Kasumi-1 (cell line): ENCODE measurements at places on chromosomes 6 and 20.
A peak's percentile ranks its signal among the peaks of the same experiment; 100 is the strongest.

GRCh38 chr20:23918896-23919295, 39.3 kb upstream of the CST5 start:
- DNase-seq: no peak

GRCh38 chr20:63854766-63855362, 6.4 kb upstream of the ABHD16B start:
- DNase-seq: no peak

DNA sequence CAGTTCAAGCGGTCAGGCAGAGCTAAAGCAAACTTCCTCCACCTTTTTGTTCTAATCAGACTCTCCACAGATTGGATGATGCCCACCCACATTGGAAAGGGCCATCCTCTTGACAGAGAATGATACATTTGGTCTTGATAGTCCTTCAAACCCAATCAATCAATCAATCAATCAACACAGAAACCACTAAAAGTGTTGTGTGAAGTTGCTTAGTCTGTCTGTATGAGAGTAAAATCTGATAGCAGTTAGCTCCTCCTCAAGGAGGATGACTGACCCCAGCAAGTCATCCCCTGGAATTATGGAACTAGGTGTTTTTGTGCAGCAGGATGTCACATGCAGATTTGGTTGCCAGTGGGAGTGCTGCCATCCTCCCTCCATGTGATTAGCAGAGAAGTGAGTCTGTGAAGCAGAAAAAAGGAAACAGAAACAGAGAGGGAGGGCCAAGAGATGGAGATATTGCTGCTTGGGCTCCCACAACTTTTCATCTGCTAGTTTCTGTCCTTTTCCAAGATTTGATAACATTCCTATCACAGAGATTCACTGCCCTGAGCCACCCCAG, 32.0 kb upstream of the SSTR4 start:
- no peak for DNase-seq

DNA sequence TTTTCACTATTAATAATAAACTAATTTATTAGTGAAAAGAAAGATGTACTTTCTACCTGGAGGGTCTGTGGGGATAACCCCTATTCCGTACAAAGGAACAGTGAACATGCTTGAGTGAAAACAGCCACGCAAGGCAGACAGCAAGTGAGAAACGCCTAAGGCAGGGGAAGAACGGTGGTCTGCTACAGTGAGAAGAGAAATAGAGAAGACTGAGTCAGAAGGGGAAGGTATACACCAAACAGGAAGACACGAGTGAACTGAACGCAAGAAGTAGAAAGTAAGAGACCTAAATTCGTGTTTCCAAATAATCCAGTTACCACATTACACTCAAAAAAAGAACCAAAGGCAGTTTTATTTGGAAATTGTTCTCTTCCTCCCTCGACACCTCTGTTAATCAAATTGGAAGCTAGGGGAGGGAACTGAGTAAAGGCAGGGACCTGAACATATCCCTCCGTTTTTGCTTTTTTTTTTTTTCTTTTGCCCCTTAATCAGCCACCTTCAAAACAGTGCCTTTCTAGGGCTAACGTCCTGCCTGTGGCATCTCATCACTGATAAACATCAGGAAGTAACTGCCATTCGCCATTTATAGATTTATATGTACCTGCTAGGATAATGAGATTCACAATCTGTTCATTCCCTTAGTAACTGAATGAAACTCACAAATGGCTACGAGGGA, 48.9 kb downstream of the ATXN1 start:
- DNase-seq: peak; percentile 22

- DNase-seq: no peak
These were observed 330.0 kb downstream of the ZFAND3 start for GRCh38 chr6:38149531-38149930.

DNA sequence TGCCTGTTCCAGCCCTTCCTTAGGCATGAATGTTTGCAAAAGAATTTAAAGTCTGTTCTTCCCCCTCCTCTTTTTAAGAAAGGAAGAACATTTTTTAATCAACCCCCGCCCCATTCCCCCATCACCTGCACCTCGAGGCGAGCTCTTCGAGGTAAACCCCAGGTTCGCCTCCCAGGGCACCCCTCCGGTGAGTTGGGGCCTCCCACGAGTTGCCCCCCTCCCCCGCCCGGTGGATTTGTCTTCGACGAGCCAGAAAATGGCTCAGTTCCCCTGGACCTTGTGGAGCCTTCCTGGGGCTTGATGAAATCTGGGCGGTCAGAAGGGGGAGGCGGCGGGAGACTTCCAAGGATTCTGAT, 256 bp upstream of the OVOL2 start:
- DNase-seq: no peak

- no peak for DNase-seq
These were observed 192.2 kb downstream of the GMPR start for GRCh38 chr6:16430391-16431089.

DNA sequence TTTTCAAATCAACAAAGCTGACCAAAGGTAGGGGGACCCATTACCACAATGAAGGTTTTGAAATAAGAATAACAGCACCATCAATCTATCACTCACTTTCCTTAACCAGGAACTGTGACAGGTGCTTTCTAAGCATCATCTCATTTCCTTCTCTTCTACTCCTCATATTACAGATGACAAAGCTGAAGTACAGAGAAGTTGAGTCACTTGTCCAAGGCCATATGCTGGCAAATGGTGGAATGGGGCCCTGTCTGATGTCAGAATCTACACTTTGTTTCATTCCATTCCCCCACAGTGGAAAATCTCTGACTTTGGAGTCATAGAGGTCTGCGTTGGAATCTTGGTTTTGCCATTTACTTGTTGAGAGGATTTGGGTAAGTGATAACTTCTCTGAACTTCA, 222.5 kb upstream of the LRFN2 start:
- no peak for DNase-seq

DNA sequence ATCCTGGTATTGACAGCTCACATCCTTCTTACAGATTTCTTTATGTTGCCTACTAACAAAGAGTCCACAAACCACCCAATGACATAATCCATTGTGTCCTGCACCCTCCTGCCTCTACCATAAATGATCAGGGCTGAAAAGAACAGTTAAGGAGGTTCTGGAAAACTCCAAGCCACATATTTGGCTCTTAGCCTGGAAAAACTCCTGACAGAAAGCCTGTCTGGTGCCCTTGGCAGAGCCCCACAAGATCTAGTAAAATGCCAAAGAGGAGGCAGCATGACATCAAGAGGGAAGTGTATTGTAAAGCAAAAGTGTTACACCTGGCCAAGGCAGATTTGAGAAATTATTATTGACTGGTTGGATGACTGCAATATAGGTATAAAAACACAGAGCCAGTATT, 126.4 kb upstream of the VGLL2 start:
- DNase-seq: no peak

DNA sequence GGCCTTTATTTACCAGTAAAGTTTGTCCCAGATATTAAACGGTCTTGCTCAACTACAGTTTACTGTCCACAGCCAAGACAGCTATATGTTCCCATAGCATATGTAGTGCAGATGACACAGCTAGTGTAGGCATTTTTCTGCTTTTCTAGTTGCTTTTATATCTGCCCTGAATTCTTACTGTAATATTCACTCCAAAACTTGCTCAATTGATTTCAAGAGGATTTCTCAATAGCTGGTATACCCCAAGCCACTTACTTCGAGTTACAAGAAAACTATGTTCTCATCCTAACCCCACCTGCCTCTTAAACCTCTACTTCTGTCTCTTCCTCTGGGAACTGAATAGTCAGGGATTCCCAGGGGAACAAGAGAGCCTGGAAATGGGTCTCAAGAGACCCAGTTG, 18.9 kb upstream of the ROS1 start:
- no peak for DNase-seq

- no peak for DNase-seq
These were observed 2.1 kb upstream of the TNFAIP3 start for GRCh38 chr6:137864812-137865508.

DNA sequence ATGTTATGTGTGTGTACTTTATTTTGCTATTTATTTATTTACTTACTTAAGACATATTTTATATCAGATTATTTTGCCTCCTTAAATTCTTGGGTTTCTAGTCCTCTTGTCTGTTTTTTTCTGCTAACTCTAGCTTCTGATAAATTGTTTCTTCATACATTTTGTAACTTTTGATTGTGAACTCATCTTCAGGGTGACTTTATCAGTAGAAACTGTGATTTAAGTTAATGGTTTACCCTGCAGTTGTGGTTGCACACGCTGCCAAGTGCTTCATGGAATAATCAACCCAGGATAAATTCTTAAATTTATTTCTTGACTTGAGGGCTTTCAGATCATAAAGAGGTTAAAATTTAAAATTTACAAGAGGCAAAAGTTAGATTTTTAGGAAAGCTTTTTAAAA, 173.3 kb downstream of the CENPW start:
- DNase-seq: no peak

DNA sequence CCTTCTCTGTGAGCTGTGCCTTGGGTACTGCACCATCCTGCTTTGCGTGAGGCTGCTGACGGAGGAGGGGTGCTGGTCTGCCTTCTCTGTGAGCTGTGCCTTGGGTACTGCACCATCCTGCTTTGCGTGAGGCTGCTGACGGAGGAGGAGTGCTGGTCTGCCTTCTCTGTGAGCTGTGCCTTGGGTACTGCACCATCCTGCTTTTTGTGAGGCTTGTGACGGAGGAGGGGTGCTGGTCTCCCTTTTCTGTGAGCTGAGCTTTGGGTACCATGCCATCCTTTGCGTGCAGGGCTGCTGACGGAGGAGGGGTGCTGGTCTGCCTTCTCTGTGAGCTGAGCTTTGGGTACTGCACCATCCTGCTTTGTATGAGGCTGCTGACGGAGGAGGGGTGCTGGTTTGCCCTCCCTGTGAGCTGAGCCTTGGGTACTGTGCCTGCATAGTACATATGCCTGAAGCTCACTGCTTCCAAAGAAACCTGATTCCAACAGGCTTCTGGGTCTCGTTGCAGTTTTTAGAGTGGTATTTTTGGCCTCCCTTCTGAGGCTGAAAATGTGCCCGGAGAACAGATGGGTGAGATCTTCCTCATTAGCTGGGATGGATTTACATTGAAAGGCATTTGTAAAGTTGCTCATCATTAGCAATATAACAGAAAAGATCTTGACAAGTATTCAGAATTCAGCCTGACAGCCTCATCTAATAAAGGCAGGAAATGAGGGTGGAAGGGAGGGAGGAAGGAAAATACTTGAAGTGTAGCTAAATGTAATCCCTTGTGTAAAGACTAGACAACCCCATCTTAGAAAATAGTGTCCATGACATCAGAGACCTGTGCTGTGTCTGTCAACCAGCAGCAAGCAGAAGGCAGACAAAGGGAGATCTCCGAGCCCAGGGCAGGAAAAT, 46.8 kb upstream of the UNC93A start:
- no peak for DNase-seq

DNA sequence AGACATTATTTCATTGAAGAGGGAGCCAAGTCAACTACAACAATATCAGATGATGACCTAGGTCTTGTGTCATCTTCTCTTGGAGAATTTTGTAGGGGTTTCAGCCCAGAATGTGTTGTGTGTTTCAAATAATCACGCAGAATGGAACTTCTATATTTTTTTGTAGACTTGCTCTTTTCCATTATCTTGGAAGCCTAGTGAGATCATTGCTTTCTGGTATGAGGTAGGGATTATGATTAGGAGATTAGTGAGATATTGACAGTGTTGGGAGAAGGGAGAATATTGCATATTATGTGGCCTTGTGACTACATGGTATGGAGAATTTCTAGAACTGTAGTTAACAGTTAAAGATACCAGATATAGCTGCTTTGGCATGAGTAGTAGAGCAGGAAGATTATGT, 423.6 kb upstream of the PLCB4 start:
- no peak for DNase-seq

- no peak for DNase-seq
These were observed 2.3 kb upstream of the LYRM2 start for GRCh38 chr6:89640804-89641203.

GRCh38 chr20:24823989-24824693, 124.9 kb upstream of the CST7 start:
- no peak for DNase-seq

GRCh38 chr6:157982563-157983405, 1.1 kb downstream of the SYNJ2 start:
- no peak for DNase-seq

GRCh38 chr6:34466242-34467185, 638 bp downstream of the PACSIN1 start:
- no peak for DNase-seq

GRCh38 chr6:80133020-80133419, 26.5 kb downstream of the BCKDHB start:
- peak; percentile 49 for DNase-seq

GRCh38 chr6:46993846-46994245, 48.3 kb downstream of the ADGRF1 start:
- DNase-seq: no peak

DNA sequence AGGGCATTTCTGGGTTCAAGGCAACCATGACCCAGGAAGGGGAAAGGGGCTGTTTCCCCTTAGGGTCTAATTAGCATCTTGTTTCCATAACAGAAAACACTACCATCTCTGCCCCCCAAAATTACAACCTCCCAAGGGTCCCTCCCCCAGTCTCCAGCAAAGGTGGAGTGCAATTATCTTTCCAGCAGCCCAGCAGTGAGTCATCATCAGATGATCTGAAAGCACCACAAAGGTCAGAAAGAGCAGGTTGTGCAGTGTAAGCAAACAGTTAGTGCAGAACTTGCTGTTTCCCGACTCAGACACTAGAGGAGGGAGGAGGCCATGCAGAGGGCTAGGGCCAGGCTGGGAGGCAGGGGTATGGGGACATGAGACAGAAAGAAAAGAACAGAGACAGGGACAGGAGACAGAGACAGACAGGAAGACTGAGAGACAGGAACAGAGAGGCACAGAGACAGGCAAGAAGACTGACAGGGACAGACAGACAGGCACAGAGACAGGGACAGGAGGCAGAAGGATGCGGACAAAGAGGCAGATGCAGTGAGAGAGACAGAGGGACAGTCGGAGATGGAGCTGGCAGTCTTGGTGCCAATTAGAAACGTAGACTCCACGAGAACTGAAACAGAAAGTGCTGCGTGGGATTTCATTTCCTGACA, 62.5 kb downstream of the PYGB start:
- peak; percentile 67 for DNase-seq

GRCh38 chr6:16582446-16583143, 178.7 kb downstream of the ATXN1 start:
- no peak for DNase-seq

DNA sequence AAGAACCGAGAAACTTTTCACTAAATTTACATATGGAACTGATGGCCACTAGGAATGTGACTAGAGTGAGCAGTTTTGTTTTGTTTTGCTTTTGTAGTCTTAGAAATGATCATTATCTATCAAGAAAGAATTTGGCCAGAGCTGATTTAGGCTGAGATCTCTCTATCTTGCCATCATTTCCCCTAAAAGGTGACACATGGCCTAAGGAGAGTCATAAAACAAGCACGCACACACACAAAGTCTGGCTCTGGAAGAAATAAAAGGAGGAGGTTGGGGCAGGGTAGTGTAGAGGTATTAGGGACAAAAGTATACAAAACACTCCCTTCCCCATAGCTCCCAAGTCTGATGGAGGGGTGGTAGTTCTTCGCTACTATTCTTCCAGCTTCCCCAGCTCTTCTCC, 56.4 kb downstream of the RIPOR2 start:
- DNase-seq: no peak

- no peak for DNase-seq
These were observed 15.0 kb downstream of the FKBP5 start for GRCh38 chr6:35673755-35674154.

DNA sequence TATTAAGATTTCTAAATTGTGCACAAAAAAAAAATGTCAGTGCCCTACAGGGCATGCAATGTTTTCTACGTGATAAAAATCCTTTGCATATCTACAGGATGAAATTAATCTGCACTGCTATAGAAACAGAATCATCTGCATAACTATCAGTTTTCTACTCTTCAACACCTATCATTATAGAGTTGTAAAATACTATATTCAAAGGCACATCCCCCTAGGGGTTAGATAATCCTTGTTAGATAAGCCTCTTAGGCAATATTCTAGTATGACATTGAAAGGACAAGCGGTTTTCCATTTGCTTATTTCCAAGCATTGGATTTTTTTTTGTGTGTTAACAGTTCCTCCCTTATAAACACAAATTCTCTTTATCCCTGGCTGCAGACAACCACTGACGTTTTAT, 98.7 kb upstream of the LAMA2 start:
- no peak for DNase-seq
